ENCODE measurements at places on chromosomes 7 and 10. TPM values are rescaled to one million over a fixed set of nuclear protein-coding genes. Genes with fewer than 3 reads are reported as not detected.

Gene HOXA3
- total RNA-seq: 20.8 TPM

Gene AGMO
- 3.4 TPM for total RNA-seq

- no peak for DNase-seq
Measured at GRCh38 chr7:50768485-50769474, 13.9 kb downstream of the GRB10 start.

- no peak for DNase-seq
Measured at GRCh38 chr10:29956335-29956924, 103.0 kb downstream of the JCAD start.

Measured in aorta (tissue), 5 donors.